Activated T-cell treated with anti-CD3 and anti-CD28 coated beads, Interleukin-2, amount 50 U/mL, for 48 hours (primary cell): ENCODE measurements at places on chromosomes 1 and 21.

DNA sequence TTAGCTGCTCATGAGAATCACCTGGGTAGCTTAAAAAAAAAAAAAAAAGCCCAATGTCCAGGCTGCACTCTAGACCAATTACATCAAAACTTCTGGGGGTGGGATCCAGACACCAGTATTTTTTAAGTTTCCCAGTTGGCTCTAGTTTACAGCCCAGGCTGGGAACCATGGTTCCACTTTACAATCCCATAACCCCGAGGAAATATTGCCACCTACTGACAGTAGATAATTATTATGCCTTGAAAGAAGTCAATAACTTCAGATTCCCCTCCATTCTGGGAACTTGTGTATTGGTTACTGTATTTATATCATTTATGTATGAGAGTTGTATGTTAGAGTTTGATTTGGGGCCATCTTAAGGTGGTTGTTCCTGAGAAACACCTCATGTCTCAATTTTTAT is 100.2 kb downstream of the SPATA46 start:
- DNase-seq: no peak

- no peak for DNase-seq
Measured at GRCh38 chr1:222392556-222392955, 155.3 kb downstream of the HHIPL2 start.

- DNase-seq: no peak
Measured at GRCh38 chr1:214271174-214271858, 9.6 kb upstream of the SMYD2 start.

- DNase-seq: peak; percentile 86
Measured at GRCh38 chr1:9275567-9276034, 17.1 kb upstream of the SPSB1 start.

GRCh38 chr1:25750923-25751605 is 48.9 kb upstream of the SELENON start:
- DNase-seq: no peak

GRCh38 chr1:224149709-224150108 is 33.3 kb upstream of the DEGS1 start:
- DNase-seq: no peak

DNA sequence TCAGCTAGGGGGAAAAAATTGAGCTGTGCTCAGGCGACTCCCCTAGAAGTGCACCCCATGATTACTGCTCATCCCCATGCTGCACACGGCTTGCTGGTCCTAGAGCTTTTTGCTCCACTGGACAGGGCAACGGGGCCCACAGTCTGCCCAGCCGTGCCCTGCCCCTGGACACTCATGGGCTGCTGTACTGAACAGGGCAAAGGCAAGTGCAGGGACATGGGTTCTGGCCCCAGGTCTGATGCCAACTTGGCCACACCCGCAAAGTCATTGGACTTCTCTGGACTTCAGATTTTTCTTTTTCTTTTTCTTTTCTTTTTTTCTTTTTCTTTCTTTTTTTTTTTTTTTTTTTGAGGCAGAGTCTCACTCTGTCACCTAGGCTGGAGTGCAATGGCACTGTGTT is 42.9 kb upstream of the TARBP1 start:
- no peak for DNase-seq

- no peak for DNase-seq
Measured at GRCh38 chr1:79006564-79006963, at the start of gene ADGRL4. Gene ADGRL4 (minus strand): TSS chr1:79006730. CDS start chr1:79006654, 76 bp downstream.

DNA sequence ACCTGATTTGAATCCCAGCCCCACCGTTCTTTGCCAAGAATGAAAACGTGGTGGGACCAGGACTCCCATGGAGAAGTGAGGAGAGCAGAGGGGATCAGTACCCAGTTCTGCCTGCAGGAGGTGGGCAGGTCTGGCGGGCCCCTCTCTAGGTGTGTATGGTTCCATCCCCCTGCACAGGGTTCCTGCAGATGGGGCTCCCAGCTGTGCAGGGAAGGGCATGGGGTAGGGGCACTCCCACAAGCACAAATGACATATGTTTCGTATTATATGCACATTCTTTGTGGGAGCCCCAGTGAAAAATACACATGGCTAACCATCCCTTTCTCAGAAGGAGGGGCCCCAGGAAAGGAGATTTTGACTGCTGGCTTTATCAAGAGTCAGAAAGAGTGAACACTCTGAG is 144.6 kb downstream of the PLPP3 start:
- no peak for DNase-seq

DNA sequence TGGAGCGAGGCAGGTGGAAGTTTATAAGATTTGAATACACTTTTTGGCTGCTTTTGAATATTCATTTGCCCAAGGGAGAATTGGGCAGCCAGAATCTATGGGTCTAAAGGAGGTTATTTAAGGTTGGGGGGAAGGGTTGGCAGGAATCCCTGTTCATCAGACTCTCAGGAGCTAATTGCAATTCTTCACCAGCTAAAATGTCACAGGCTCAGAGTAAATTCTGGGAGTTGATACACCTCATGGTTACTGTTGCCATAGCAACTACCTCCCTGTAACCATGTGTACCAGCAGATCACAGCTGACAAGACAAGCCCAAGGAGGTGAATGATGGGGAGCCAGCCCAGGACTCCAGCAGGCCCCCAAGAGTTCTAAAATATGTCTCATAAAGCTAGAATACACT is 75.5 kb downstream of the CAMK2N1 start:
- no peak for DNase-seq

DNA sequence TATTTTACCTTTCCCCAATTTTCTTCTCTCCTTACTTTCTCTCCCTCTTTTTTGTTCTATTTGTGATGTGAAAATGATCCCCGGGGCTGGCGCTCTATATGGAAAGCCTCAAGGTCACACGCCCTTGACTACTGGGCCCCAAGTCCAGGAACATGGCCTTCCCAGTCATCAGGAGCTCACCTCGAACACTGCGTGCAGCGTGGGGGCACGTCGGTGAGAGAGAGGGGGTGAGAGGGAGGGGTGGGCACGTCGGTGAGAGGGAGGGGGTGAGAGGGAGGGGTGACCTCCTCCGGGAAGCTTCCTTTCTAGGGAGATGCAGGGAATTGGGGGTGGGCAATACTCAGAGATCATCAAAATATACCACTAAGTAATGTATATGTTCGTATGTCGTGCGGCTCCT is 94.6 kb upstream of the TMPRSS2 start:
- no peak for DNase-seq
